ENCODE measurements at places on chromosomes 1 and 21. TPM values are rescaled to one million over a fixed set of nuclear protein-coding genes. Genes with fewer than 3 reads are reported as not detected.

Gene SDHB
- 88.3 TPM for total RNA-seq

Gene RNU1-1
- total RNA-seq, result under 0.01 TPM

Gene KRTAP13-1
- total RNA-seq, result not detected

Gene ACTL8
- total RNA-seq, result not detected

Gene STYXL2
- total RNA-seq, result not detected

Gene CYP4A22
- 4.5 TPM for total RNA-seq

Gene KRTAP19-4
- not detected for total RNA-seq

Gene MFAP2
- 14.3 TPM for total RNA-seq

- DNase-seq, result no peak
Measured at GRCh38 chr1:89998306-89998705, 3.4 kb downstream of the ZNF326 start.

GRCh38 chr1:150511551-150511950, 3.6 kb downstream of the ECM1 start:
- DNase-seq, result no peak

GRCh38 chr1:231337043-231337471, 595 bp downstream of the EXOC8 start:
- DNase-seq, result no peak

- DNase-seq, result no peak
Measured at GRCh38 chr1:909861-910310, 13.8 kb upstream of the SAMD11 start.

GRCh38 chr1:218255090-218255489, 30.0 kb upstream of the RRP15 start:
- no peak for DNase-seq

DNA sequence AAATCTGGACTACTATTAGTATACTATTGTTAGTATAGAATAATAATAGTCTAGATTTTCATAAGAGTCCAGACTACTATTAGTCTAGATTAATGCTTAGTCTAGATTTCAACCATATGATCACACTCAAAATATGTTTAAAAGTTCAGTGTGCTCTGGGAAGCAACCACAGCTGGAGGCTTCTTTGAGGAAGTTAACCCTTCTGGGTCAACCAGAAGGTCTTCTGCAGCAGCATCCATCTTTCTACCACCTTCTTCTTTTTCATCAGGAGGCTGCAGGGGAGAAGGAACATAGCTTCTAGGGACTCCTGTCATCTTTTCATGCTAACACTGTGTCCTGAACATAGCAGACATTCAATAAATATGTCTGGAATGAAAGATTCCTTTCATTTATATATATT, 51.2 kb upstream of the DNAJC6 start:
- DNase-seq, result no peak

DNA sequence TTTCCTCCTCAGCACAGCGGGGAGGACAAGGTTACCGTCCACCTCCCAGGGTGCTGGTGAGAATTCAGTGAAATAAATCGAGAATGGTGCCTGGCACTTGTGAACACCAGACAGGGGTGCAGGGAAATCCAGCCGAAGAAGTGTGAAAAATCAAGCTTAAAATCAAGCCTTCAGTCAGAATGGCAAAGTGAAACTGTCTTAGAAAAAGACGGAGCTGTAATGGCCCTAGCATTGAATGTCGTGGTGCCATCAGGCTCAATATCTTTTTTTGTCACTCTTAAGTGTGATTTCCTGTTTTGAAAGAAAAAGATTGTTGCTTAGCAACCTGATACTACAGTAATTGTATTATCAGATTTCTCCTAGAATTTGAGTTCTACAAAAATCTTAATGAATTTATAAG, 22.1 kb downstream of the EDARADD start:
- DNase-seq, result no peak

DNA sequence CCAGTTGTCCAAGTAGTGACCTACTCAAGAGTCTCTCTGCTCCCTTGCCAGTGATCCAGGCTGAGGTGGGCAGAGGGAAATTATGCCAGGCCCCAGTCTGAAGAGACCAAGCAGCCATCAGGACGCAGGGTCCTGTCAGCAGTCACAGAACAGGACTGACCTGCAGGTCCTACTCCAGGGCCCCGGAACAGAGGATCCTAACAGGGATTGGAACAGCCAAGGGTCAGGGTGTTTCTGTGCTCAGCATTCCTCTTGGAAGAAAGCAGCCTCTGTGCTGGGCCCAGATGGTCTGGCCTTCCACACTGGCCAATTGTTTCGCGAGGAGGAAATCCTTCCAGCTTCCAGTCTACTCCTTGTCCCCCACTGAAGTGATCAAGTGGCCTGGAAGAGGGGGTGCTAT, 41.6 kb upstream of the USP1 start:
- DNase-seq, result no peak

GRCh38 chr1:61007534-61008364, 74.6 kb upstream of the NFIA start:
- DNase-seq, result no peak

DNA sequence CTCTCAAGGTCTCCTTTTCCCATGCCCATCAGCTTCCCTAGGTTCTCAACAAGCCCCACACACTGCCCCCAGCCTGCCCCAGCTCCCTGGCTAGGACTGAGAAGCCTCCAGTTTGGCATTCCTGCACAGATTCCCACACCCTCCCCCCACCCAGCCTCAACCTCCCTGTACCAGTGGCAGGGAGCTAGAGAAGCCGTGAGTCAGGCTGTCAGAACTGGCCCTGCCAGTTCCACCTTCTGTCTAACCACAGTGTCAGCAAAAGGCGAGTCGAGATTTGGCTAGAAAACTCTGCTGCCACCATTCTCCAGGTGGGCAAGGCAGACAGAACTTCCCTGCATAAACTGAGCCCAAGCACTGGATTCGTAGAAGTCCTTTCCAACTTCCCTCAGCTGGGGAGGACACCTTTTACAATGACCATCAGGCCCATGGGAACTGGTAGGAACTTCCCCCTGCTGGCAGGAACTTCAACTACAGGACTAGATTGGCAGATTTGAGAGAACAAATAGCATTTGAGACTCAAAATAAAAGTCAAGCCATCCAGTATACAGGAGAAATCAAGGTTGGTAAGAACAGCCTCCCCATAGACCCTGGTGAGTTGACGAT, 31.0 kb downstream of the TNNT2 start:
- DNase-seq, result peak; percentile 33

GRCh38 chr1:96080925-96081324, 640.7 kb upstream of the PTBP2 start:
- DNase-seq, result no peak

DNA sequence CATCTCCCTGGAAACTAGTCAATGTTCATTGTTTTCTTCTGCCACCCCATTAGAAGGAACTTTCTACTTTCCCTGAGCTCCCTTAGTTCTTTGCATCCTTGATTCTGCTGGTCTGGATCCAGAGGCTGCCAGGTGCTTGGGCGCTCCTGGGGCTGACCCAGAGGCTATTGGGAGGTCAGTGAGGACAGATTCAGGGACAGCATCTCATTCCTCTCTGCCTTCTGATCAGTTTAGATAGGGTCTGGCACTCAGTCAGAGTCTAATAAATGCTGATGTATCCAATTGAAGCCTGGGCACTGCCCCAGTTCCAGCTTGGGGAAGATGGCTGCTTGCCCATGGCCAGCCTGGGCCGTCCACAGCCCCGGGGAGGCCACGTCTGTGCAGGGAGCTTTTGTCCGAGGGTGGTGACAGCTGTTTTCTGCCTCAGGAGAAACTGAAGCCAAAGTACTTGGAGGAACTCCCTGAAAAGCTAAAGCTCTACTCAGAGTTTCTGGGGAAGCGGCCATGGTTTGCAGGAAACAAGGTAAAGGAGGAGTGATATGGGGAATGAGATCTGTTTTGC, 2.3 kb downstream of the GSTM1 start:
- no peak for DNase-seq

DNA sequence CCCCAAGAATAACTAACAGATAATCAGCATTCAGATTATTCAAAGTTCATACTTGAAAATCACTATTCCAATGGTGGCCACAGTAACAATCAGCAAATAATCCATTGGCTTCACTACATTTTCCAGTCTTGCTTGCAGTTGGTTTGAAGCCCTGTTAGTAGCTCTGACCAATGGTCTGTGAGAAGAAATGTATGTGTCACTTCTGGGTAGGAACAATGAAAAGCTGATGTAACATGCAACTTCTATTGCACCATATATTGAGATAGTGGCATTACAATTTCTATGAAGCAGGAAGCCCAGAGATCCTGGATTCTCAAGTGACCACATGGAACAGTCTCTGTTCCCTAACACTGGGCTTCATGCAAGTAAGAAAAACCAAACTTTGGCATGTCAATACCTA, 250.9 kb upstream of the DAB1 start:
- no peak for DNase-seq

- no peak for DNase-seq
Measured at GRCh38 chr21:44350773-44351481, 2.5 kb upstream of the TRPM2 start.

All from tibial nerve (tissue), 4 donors.